COR-L47 (cell line): ENCODE measurements at places on chromosomes 7 and 10.

DNA sequence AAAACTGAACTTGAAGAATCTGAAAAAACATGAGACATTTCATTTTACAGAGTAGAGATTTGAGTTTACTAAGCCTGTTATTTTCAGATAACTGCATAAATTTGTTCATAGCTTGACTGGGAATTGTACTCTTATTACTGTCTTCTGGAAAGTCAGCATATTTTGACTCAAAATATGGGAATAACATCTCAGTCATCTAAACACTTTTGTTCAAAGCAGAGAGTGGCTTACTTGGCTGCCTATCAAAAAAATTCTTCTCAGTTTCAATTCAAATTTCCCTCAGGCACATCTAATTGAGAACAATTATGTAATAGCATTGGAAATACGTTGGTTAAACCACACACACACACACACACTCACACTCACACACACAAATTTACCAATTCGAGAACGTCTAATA lies 384.6 kb downstream of the ARL4A start:
- DNase-seq: no peak

DNA sequence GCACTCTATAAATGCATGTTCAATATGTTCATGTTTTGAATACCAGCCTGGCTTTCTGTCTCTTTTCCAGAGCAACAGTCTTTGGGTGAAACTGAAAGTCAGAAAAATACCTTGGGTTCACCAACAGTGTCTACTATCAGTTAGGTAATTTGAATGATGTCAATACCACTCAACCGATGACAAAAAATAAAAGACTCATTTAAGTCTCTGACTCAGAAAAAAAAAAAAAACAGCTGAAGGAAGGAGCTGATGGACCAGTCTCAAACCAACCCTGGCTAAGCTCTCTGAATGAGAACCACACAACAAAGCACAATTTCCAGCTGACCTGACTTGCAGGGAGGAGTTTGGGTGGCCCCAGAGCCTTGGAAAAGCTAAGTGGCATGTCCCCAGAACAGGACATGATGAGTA lies 42.5 kb downstream of the ABLIM1 start:
- no peak for DNase-seq

DNA sequence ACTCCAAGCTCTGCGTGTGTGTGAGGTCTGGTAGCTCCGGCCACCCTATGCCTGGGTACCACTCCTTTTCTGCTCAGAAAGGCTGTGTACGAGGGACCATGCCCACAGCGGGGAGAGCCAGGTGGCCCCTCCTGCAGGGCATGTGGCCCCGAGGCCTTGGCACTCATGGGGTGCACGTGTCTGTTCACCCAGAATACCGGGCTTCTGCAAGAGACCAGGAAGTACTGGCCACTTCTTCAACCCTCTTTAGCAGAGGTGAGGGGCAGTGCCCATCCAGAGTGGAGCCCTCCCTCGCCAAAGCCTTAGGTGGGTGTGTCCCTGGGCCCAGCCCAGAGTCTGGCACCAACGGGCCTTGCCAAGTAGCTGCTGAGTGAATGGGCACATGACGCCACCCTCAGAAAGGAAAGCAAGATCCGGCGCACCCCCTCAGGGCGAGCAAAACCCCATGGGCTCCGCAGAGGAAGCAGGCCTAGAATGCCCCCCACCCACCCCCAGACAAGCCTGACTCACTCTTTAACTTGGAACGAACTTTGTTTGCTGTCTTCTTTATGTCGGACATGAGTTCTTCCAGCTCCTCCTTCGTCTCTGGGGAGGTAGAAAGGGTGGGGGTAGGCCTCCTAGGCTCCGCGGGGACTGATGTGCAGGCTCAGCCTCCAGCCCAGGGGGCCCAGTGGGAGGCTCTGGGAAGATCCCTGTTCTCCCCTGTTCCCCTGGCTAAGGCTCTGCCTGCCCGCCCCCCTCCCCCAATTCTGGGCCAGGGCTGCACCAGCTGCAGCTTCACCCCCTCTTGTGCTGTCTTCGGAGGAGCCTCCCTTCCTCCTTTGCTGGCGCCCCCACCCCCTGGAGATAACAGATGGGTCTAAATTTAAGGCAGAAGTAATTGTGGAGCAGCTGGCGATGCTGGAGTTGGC lies 14.6 kb downstream of the STX1A start:
- DNase-seq: peak; percentile 81

GRCh38 chr7:113307147-113307546 lies 188.8 kb upstream of the SMIM30 start:
- no peak for DNase-seq

DNA sequence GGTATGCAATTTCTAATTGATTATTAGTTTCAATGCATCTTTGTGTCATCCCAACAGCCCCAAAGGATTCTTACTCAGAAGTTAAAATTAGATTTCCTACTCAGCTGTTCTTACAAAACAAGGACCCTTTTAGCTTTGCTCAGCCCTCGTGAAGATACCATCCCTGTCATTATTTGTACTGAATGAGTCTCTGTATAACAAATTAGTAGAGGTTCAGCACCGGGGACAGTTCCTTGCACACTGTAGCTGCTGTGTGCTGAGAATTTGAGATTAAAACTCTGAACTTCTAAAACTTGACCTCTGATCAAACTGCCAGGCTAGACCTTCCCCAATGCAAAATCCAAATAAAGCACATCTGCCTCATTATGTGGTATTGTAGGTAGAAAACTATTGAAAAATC lies 299.1 kb downstream of the LHFPL3 start:
- DNase-seq: no peak

- DNase-seq: no peak
These were observed 34.7 kb downstream of the A1CF start for GRCh38 chr10:50850578-50851230.

DNA sequence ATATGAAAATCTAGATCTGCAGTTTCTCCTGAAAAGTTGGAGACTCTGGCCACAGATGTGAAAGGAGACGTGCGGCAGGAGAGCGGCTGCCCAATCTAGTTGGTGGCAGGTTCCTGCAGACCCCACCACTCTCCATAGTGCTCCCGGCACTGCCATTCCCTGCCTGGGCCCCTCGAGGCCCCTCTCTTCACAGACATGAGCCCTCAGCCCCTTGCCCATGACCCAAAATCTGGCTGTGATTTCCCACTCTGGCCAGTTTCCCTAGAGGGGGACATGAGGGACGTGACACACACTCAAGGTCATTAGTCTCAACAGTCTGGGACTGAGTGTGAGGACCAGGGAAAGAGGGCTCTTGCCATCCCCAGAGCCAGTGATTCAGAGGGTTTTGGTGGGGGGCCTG lies 138.7 kb downstream of the PTPN20 start:
- no peak for DNase-seq

GRCh38 chr7:143850682-143851081 lies 51.3 kb downstream of the TCAF1 start:
- DNase-seq: no peak

GRCh38 chr7:120307991-120308545 lies 35.1 kb downstream of the KCND2 start:
- no peak for DNase-seq

DNA sequence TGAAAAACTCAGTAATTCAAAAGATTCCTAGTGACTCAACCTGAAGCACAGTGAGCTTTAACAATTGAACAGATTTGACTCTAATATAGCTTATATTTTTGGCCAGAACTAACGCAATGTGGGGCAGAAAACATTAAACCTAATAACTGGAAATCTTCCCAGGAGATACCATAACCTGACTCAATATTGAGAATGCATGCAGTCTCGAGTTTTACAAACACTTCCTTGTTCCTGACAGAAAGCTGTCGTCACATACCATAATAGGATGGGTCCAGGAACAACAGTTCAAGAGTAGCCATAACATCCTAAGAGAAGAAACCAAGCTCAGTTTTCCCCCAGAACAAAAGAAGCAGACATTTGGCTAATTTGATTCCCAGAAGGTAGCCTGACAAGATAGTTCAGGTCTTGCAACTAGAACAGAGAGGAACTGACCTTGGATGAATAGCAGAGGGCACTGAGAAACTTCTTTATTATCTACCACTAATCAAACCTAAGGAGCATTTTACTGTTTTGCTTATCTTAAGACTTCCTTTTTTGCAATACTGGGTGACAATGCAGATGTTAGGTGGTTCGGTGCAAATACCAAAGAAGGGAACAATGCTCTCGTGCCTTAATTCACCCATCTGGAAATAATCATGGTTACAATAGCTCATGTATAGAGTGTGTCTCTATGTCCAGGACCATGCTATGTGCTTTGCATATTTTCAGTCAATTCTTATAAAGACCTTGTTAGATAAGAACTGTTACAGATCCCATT lies 38.6 kb upstream of the ACSL5 start:
- no peak for DNase-seq

DNA sequence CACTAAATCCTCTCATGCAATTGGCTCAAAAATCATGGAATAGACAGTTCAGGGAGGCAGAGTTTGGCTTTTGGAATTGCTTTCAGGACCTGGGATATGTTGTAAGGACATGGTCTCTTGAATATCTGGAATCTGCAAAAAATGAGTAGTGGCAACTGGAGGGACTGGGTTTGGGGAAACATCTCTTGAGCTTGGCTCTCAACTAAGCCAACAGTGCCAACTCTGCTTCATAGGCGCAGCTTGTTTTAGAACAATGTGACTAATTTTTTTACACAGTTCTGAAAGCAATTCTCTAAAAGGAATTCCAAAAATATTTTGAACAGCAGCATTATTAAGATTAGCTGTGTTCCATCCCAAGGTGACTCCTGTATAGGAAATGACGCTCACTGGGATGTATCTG lies 121.5 kb upstream of the DPP6 start:
- DNase-seq: no peak

DNA sequence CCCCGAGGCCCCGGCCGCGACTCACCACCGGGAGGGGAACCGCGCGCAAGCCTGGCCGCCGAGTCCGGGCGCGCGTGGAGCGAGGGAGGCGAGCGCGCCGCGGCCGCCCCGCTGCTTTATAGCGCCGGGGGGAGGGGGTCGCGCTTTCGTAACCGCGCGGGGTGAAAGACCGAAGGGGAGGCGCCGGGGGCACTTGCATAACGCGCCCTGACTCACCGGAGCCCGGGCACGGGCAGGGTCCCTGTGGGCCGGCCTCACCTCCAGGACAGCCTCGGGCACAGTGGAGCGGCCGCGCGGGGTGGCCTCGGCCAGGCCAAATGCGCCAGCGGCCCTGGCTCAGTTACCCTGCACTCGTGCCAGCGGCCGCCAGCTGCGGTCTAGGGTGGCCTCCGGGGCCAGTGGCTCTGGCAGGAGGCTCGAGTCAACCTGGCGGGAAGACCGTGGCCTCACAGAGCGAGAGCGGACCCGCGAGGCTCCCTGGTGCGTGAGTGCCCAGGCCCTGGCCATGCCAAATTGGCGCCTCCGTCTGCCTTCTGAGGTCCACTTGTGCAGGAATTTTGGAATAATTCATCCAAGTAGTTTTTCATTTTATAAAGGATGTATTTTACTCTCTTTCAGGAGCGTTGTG lies at the start of gene RBP4:
TSS of gene RBP4 (minus strand) at position 90 of the 628 bp plus-strand sequence. CDS start 207 bp downstream, outside the sequence.
- DNase-seq: no peak

DNA sequence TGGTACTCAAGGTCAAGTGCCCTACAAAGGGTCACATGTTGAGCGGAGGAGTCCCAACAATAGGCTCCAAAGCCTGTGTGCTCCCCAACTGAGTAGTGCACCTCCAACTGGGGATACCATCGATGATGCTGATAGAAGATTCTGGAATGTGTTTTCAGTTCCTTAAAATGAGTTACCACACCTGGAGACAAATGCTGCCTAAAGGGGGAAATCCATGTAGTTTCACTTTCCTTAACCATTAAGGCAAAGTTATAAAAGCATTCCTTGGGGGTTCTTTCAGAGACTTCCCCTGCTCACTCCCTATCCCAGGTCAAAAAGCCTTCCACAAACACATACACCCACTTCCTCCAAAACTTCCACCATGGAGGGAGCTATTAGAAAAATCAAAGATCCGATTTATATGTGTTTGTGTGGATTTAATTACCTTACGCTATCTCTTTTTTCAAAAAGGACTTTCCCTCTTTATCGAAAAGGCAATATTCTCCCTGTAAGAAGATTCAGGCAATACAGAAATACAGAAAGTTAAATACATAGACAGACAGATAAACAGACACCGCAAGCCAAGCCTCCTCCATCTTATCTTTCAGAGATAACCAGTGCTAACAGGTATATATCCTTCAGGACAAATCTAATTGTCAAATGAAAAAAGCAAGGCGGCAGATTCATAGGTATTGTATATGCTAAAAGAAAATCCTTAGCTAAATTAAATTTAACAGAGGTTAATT lies 135.9 kb upstream of the ASAH2 start:
- no peak for DNase-seq

- no peak for DNase-seq
These were observed 27.4 kb downstream of the STAM start for GRCh38 chr10:17671307-17671706.

DNA sequence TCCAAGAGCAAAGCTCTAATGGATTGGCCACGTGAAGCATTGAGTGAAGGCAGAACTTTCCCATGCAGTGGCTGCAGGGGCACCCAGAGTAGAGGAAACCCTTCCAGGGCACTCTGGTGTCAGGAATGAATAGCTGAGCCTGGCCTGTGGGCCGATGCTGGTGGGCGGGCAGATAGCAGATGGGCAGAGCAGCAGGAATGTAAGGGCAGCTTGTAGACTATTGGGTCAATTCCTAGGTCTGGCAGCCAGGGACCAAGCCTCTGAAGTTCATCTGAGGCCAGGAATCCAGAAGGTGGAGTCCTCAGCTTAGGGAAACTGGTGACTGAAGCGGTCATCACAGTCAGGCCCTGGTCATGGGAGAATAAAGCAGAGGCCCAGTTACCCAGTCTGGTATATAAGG lies 115.4 kb downstream of the TMEM178B start:
- DNase-seq: no peak

DNA sequence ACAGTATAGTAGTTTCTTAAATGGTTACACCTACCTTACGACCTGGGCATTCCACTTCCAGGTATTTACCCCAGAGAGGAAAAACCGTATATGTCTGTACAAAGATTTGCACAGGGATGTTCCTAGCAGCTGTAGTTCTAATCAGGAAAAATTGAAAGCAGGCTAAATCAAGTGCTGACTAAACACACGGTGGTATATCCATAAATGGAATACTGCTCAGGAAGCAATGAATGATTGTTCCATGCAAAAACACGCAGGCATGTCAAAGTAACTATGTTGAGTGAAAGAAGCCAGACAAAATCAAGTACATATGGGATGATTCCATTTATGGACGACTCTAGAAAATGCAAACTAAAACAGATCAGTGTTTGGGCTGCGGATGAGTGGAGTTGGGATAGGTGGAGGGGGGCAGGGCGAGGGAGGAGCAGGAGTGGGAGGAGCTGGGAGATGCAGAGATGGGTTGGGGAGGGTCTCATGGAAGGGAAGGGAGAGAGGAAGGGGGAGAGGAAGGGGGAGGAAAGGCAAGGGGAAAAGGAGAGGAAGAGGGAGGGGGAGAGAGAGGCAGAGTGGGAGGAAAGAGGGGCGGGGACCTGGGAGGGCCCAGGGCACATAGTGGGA lies 484 bp upstream of the MSRB2 start:
- DNase-seq: no peak

- DNase-seq: no peak
These were observed 160.1 kb upstream of the AOAH start for GRCh38 chr7:36884351-36884750.

- no peak for DNase-seq
These were observed 20.5 kb upstream of the VWDE start for GRCh38 chr7:12423997-12424745.

DNA sequence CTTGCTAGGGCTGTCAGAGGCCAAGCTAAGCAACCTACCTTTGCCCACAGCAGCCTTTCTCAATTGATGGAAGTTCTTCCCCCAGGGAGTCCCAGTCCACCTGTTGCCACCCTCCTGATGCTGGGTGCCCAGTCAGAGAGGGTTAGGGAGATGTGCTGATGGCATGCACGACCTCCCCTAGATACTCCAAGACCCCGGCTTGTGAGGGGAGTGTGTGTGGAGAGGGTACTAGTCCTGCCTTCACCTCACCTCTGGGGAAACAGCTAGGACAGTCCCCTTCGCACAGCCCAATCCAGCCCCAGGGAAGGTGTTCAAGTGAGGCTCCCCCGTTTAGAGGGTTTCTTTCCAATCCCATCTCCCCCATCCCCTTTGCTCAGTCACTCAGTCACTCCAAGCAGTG lies 1.3 kb upstream of the UNC5B start:
- no peak for DNase-seq
